ENCODE measurements at places on chromosomes 5 and 9. TPM values are rescaled to one million over a fixed set of nuclear protein-coding genes. Genes with fewer than 3 reads are reported as not detected.

DNA sequence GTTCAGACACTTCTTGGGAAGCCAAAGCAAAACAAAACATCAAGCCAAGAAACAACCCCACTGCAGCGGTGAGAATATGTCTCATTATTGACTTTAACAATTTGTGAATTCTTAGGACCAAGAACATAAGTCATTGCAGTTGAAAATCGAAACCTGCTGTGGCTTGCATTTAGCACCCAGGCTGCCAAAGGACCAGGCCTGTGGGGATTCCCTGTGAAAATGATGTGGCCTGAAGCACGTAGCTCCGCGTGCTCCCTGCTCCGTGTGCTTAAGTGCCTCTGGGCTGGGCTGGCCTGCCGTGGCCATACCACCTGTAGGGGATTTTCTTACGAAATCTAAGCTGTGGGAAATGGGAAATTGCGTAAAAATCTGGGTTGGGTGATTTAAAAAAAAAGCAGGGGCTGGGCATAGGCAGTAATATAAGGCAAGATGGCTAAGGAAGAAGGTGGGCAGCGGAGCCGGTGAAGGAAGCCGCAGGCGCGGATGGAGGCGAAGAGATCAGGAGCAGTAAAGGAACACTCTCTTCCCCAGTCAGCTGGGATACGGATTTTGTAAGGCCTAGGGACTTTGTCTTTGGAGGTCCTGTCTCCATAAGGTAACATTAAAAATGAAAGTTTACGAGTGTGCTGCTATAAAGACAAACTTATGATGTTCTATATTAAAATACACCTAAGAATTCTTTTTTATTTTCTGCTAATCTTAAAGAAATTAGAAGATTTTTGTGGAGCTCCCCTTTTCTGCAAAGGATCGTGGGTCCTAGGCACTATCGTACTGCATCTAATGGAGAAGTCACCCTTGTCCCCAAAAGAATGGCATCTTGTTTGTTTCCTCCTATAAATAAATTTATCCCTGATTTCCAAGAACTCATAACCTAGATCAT lies 189.6 kb upstream of the SEMA6A start:
- no peak for DNase-seq

DNA sequence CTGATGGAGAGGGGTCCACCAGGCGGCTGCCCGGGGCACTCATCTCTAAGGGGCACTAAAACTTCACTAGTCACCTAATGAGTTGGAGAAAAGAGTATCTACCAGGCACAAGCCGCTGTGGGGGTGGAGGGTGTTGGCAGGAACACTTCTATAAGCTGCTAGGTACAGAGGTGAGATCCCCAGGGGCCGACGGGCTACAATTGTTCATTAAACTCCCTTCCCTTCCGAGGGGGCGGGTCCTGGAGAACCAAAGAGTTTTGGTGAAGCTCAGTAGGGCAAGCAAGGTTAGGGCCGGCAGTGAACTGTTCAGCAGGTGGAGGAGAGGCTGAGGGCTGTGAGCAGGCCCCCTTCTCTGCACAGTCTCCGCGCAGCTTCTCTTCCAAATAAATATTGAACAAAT lies 78.7 kb upstream of the ARAP3 start:
- DNase-seq, result no peak

- no peak for DNase-seq
These were observed 19.8 kb upstream of the MYORG start for GRCh38 chr9:34396276-34397214.

FST gene
- 0.14 TPM for total RNA-seq

DNA sequence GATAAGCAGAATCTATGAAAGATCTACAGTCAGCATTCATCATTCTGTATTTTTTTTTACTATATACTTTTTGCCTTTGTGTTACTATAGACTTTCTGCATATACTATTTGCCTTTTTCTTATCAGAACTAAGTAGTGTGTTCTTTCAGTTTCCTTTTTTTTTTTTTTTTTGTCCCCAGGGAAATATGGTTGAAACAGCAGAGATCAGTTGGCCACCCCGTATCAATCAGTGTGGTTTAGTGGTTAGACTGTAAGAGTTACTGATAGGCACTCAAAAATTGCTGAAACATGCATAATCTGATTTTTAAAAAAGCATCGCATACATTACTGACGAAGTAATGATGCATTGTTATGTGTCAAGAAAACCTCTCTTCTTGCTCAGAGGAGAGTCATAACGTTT lies 990.8 kb upstream of the EDIL3 start:
- DNase-seq, result no peak

DNA sequence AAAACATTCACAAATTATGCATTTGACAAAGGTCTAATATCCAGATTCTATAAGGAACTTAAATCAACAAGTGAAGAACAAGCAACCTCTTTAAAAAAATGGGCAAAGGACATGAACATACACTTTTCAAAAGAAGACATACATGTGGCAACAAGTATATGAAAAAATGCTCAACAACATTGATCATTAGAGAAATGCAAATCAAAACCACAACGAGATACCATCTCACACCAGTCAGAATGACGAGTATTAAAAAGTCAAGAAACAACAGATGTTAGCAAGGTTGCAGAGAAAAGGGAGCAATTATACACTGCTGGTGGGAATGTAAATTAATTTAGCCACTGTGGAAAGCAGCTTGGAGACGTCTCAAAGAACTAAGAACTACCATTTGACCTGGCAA lies 38.9 kb upstream of the TNFSF15 start:
- no peak for DNase-seq

- DNase-seq, result no peak
These were observed 28.6 kb upstream of the TAS2R1 start for GRCh38 chr5:9658706-9659105.

GRCh38 chr9:77827104-77827784 lies 179.1 kb upstream of the GNA14 start:
- no peak for DNase-seq

DNA sequence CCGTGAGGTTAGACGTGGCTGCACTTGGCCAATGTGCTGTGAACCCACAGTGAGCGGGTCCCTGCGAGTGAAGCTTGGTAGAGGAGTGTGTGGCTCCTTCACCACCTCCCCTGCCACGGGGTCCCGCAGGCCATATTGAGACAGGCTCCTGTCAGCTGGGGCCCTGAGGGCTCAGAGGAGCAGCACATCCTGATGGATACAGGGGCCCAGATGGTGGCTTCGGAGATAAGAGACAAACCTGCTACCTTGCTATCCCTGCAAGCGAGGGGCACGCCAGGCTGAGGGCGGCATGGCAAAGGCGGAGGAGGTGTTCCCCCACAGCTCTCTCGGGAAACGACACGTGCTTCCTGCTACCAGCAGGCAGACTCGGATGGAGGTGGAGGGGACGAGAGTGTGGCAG lies 33.1 kb downstream of the SLC6A3 start:
- DNase-seq, result no peak

HRH2 gene
- 0.29 TPM for total RNA-seq

DNA sequence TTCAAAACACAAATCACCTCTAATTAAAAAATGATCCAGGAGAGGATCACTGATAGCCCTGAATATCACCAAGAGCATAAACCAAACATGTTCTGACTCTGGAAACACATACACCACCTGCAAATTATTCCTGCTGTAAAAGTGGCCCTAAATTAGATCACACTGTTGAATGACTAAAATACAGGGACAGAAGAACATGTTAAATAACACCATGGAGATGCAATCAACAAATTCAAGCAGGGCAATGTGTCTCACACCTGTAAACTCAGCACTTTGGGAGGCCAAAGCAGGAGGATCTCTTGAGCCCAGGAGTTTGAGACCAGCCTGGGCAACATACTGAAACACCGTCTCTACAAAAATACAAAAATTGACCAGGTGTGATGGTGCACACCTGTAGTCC lies 18.2 kb upstream of the SPOUT1 start:
- DNase-seq, result no peak
